Epithelial cell of proximal tubule (primary cell): ENCODE measurements at places on chromosomes 13 and 19.

DNA sequence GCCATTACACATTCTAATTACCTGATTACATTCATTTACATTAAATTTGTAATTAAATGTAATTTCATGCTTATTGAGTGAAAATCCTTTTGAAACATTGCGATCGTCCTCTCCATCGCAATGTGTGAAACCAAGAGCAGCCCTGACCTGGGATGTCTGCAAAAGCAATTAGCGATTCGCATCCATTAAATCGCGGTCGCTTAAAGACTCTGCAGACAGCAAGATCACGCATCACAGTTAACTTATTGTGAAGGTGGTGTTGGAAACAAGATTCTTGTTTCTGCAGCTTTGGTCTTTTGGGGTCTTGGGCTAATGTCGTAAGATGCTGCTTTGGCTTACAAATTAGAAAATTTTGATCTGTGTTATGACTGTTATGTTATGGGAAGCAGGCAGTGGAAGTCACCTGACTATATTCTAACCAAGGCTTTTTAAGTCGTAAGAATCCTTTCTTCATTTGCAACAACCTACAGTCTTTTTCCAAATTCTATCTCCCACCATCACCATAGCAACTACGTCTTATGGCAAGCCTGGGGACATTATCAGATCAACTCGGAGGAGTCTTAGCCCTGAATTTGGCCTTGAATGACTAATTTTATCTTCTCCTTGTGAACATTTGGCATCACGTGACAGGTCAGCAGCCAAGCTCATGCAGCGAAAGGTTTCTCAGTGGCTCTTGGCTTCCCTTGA is 142.8 kb upstream of the SOX1 start:
- no peak for DNase-seq

DNA sequence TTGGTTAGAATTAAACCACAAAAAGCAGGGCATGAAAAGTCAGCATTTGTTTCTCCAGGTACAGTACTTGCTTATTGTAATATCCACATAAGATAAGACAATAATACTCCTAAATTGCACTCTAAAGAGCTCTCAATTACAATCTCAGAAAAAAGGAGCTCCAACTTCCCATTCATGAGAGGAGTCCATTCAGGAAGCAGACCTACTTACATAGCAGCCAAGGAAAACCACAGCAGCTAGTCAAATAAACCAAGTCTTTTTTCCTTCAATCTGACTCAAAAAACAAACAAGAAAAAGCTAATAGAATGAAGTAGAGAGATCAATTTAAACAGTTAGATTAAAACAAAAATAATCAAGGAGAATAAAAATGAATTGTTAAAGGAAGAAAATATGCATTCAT is 885.2 kb upstream of the SLITRK6 start:
- no peak for DNase-seq

GRCh38 chr19:6103217-6103644 is 7.1 kb downstream of the RFX2 start:
- DNase-seq = no peak

DNA sequence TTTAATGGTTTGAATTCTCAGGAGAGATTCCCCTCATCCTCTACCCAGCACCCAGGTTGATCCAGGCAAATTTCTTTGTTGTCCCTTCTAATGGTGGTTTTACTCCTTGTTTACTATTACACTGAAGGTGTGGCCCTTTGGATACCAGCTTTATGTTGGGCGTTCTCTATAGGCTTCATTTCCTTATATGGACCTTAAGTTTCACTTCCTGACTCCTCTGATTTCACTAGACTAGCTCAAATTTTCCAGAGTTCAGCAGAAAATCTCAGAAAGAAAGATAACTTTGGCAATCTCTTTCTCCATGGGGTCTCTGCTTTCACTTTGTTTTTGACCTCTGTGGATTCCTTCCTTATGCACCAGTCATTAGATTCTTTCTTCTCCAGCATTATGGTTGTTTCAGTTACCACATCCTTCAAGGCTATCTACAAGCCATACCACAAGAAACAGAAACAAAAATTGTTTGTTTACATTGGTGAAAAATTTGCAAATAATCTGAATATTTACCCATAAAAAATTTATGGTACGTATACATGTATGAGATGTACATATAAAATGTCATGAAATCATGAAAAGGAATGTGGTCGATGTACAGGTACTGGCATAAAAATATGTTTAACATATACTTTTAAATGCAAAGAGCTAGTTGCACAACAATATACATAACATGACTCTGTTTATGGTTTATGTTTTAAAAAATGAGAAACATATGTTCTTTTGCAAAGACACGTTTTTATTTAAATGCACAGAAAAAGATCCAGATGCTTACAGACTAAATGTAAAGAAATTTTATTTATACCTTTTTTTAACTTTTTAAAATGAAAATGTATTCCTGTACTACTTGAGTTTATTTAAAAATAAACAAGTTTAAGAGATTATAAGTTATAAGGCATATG is 212.6 kb downstream of the LACC1 start:
- DNase-seq = no peak

DNA sequence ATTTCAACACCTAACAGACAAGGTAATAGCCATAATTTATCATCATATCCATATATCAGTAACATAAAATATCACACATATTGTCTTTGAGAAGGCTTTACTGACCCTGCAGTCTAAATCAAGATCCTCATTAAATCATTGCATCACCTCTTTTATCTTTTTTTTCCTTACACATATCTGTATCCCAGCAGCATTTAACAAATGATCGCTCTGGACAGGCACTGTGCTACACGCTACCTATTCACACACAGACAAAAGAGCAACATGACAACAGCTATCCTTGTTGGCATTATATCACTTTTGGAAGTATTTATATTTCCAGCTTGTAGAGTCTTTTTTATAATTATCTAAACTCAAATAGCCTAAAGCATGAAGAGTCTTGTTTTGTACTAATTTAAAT is 73.3 kb upstream of the NBEA start:
- DNase-seq = no peak

- DNase-seq = no peak
Observed at GRCh38 chr19:8835446-8835845, 3.3 kb downstream of the MBD3L1 start.

GRCh38 chr13:36356058-36356457 is 9.9 kb upstream of the SPART start:
- DNase-seq = no peak

- no peak for DNase-seq
Observed at GRCh38 chr19:30780032-30780431, 407.8 kb downstream of the ZNF536 start.

DNA sequence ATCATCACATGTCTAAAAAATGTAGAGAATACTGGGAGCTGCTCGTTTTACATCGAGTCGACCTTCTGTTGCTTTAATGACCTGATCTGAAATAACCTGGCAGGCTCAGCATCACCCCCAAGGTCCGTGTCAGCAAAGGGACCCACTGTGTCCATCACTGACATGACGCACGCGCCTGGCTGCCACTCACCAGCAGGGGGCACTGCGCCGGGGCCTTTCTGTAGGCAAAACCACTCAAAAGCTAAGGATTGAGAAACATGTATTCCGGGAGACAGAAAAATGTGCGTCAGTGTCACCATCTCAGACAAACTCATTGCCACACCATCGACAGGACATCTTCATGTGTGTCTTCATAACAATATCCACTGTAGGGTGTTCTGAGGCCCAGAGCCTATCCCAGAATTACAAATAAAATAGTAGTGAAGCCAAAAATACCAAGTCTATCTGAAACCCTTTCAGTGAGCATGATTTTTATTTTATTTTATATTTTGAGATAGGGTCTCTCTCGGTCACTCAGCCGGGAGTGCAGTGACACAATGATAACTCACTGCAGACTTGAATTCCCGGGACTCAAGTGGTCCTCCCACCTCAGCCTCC is 130.3 kb upstream of the LSM14A start:
- DNase-seq = no peak

DNA sequence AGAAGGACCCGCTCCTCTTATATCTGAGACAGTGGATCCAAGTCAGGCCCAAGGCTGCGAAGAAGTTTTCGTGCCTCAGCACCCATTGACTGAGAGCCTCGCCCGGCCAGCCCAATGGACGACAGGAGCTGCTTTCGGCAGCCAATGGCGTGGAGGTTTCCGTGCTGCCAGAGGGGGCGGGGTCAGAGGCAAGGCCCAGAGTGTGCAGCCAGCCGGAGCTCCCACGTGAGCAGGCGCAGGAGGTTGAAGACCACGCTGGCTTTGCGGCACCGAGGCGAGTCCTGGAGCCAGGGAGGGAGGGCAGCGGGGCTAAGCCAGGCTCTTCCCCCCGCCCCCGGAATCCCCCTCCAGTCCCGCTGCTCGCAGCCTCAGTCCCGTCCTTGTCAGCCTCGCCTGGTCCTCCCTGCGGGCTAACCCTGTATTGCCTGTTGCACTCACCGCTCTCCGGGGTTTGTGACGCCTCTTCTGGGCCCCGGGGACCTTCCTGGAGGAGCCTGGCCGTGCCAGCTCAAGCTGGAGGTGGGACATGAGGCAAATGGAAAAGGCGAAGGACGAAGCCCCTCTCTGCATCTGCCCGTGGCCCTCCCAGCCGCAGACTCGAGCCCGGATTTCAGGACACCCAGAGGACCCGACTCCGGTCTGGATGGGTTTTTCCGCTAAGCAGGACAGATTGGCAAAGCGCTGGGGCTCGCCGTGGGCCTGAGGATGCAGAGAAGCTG is 1.5 kb downstream of the IFNL4 start:
- DNase-seq = no peak

DNA sequence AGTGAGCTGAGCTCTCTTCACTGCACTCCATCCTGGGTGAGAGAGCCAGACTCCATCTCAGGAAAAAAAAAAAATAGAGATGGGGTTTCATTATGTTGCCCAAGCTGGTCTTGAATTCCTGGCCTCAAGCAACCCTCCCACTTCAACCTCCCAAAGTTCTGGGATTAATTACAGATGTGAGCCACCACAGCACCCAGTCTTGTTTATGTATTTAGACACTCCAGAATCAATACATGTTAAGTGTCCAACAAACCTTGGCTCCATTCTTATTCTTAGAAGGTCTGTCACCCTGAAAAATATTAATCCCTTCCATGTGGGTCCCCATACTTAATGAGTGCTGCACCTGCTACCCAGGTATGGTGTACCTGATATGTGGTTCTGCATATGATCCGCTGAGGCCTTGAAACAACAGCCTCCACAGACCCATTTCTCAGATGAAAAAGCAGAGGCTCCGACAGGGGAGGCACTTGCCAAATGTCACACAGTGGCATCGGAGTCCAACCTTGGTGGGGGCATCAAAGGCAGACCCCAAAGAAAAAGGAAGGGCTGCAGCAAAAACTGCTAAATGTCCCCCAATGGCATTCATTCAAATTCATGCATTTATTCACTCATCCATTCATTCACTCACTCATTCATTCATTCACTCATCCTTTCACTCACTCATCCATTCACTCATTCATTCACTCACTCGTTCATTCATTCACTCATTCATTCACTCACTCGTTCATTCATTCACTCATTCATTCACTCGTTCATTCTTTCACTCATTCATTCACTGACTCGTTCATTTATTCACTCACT is 16.7 kb downstream of the TICAM1 start:
- no peak for DNase-seq
